Aorta (tissue), 5 donors: ENCODE measurements at places on chromosomes 5 and 9. TPM values are rescaled to one million over a fixed set of nuclear protein-coding genes. Genes with fewer than 3 reads are reported as not detected.

DNA sequence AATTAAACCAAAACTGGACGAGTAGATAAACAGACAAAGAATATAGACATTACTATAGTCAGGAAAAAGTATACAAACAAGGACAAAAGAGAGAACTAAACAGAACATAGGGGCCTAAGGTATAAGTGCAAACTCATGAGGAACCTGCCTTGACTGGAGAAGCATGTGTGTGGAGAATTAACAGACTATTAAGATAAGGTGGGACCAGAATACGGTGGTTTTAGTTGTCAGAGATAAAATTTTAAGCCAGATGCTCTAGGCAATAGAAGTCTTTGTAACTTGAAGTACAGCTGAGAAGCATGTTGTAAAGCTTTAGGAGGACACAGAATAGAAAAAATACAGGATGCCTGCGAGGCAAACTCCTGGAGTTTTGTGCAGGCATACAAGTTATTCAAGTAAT, 707.1 kb downstream of the PTPRD start:
- DNase-seq: no peak

- DNase-seq: peak; percentile 37
Observed at GRCh38 chr5:173302546-173303155, 25.6 kb downstream of the STC2 start.

Gene TMEM174
- total RNA-seq: not detected

GRCh38 chr5:115686738-115687074, 60.9 kb upstream of the TMED7 start:
- no peak for DNase-seq

GRCh38 chr5:11822598-11822997, 81.6 kb downstream of the CTNND2 start:
- DNase-seq: no peak

Gene PDE8B
- total RNA-seq: 42.6 TPM

GRCh38 chr5:107104040-107104995, 566.4 kb downstream of the EFNA5 start:
- no peak for DNase-seq

Gene PCDHGB5
- total RNA-seq: 11.7 TPM

- DNase-seq: no peak
Observed at GRCh38 chr5:50463047-50463446, 22.0 kb upstream of the EMB start.

GRCh38 chr5:95936812-95937397, 24.7 kb downstream of the ELL2 start:
- no peak for DNase-seq

Gene FBP2
- total RNA-seq: not detected

- DNase-seq: no peak
Observed at GRCh38 chr5:41507501-41507900, 2.9 kb downstream of the PLCXD3 start.

DNA sequence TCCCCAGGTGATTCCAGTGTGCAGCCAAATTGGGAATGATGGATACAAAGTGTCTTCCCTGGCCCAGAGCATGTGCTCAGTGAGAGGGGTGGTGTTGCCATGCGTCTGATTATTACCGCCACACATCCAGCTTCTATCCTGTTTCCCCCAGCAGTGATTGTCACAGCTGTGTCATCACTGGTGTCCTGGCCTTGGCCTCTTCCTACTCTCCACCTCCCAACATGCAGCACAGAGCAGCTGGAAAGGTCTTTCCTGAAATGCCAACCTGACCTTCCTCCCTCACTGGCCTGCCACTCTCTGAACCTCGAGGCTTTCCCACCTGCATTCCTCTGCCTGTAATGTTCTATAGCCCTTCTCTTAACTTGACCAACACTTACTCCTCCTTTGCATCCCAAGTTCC, 60.0 kb downstream of the TMOD1 start:
- DNase-seq: no peak

GRCh38 chr5:66993882-66994281, 202.7 kb downstream of the CD180 start:
- no peak for DNase-seq

DNA sequence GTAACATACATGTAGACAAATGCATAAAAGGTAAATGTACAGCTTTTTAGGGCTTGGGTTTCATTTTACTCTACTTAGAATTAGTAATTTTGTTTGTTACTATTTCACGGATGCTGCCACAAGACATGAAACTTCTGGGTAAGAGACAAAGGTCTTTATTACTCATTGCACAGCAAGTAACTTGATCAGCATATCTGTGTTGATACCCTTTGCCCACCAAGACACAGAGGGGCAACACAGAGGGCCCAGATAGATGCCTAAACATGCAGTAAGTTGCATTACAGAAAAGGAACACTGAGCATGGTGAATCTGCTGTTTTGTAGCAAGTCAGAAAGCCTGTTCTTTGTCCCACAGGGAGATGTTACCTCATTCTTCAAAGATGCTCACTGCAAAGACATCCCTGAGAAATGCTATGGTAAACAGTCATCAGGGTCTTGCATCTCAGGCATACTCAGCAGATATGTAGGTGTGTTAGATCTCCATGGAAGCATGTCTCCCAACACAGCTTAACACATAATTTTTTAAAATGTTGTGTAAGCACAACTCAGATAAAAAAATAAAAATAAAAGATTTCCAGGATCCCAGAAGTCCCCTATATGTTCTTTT, 10.3 kb downstream of the ITGA2 start:
- DNase-seq: no peak

Gene ADGRV1
- total RNA-seq: 0.36 TPM

DNA sequence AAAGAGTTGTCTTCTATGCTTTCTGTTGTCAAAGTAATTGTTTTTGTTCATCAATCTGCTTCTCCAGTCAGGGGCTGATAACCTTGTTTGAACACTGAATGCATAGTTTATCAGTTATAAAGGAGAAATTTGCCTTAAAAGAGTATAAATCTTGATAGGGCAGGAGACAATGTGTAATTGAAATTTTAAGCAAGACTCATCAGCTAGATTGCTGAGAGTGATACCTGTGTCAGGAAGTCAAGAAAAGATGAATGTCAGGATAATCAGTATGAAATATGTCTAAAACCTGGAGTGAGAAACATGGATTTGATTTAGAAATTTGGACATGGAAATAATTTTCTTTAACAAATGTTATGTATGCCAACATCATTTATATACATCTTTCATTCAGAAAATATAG, 1258.1 kb downstream of the EFNA5 start:
- DNase-seq: no peak

DNA sequence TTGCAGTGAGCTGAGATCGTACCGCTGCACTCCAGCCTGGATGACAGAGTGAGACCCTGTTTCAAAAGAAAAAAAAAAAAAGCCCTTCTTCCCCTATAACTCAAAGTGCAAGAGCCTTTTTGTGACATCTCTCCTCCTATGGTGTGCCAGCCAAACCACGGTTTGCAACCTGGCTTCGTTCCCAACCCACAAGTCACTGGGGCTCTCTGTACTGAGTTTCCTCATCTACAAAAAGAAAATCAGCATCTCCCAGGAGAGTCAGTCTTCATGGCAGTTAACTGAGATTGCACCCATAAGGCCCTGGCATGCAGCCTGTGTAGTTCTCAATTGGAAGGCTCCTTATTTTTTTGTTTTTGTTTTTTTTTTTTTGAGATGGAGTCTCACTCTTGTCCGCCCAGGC, 14.8 kb downstream of the ODF2 start:
- DNase-seq: peak; percentile 65

DNA sequence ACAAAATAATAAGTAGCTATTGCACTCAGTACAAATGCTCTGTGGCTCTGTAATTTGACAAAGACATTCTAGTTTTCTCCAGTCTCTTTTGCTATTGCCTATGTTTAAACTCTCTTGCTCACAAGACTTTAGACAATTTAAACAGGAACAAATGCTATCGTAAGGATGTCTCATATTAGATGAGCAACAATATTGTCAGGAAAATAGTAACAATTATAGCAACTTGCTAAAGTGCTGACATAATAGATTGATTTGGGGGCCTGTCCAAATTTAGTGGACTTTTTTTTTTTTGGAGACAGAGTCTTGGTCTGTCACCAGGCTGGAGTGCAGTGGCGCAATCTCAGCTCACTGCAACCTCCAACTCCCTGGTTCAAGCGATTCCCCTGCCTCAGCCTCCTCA, 11.8 kb downstream of the KIF2A start:
- no peak for DNase-seq

- DNase-seq: no peak
Observed at GRCh38 chr9:88007291-88007650, 32.9 kb upstream of the CDK20 start.

DNA sequence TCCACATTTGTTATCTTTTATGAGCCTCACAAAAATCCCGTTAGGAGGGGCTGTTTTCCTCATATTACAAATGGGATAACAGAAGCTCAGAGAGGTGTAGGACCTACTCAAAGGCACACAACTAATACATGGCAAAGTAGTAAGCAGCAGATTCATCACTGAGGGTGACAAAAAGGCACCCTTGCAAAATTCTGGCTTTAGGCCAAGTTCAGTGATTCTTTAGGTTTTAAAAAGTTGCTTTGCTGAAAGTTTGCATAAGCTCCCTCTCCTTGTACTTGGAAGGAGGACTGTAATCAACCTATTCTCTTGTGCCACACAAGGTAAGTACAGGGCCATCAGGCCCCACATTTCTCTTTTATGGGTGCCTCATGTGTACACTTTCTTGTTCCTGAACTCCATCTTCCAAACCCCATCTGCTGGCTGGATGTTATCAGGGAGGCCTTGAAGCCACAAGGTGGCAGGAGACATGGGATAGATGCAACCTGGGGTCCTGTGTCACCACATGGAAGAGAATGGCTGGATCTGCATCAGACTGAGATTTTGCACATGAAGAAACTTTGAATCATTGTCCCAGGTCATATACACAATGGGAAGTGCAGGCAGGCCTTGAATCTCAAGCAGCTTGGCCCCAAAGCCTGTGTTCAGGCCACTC, 311.6 kb downstream of the MSX2 start:
- no peak for DNase-seq

Gene GABRG2
- not detected for total RNA-seq

Gene TENT4A
- total RNA-seq: 37.0 TPM

Gene GRXCR2
- total RNA-seq: not detected

Gene INSL6
- total RNA-seq: not detected

DNA sequence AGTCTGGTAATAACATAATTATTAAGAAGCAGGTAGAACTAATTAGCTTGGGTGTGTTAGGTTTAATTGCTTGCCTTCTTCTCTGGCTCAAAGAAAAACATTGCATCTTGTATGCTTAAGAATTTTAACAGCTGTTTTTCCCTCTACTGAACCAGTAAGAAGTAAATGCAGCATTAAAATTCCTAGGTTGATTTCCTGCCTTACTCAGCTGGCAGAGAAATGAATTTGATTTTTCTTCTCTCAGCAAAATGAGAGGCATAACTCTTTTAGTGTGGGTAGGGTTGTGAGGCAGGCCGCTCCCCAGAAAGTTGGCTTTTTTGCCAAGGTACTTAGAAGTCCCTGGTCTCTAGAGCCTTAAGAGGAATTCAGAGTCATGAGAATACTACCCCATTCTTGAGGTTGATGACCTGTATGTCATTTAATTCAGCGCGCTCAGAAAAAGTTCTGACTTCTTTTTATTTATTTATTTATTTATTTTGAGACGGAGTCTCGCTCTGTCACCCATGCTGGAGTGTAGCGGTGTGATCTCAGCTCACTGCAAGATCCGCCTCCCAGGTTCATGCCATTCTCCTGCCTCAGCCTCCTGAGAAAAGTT, 302.6 kb downstream of the ARHGEF28 start:
- no peak for DNase-seq

GRCh38 chr9:13263511-13263910, 16.0 kb downstream of the MPDZ start:
- DNase-seq: no peak

- no peak for DNase-seq
Observed at GRCh38 chr9:70491426-70492318, 77.2 kb upstream of the KLF9 start.

Gene TEX48
- total RNA-seq: not detected

- DNase-seq: no peak
Observed at GRCh38 chr9:136222906-136223285, 18.0 kb upstream of the LHX3 start.

DNA sequence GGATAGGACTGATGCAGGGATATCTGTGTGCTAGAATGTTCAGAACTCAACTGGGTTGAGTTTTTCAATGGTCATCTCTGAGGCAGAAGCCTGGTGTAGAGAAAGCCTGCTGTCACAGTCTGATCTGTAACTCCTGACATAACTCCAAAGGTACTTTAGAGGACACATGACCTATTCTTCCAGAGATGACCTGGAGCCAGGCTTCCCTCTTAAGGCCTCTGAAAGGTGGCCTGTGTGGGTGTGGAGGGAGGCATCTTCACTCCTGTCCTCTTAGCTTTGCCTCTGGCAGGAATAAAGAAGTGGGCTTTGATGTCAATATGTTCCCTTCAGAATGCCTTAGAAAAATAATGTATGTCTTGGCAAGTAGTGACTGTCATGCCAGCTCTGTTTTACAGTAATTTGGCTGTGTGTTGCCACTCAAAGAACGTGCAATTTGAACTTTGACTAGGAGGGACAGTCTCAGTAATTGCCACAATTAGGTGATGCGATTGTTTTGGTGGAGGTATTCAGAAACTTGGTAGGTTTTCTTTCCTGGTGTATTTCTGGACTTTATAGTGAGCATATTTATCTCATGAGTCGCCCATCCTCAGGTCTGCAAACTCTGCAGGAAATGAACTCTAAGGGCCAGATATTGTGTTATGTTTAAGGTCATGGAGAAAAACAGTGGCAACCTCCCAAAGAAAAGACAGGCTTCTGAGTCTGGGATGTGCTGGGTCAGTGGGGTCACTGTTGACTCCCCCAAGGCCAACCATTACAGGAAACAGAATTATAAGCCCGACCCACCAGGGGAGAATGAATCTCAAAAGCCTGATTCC, 3.2 kb upstream of the C5orf63 start:
- DNase-seq: no peak

DNA sequence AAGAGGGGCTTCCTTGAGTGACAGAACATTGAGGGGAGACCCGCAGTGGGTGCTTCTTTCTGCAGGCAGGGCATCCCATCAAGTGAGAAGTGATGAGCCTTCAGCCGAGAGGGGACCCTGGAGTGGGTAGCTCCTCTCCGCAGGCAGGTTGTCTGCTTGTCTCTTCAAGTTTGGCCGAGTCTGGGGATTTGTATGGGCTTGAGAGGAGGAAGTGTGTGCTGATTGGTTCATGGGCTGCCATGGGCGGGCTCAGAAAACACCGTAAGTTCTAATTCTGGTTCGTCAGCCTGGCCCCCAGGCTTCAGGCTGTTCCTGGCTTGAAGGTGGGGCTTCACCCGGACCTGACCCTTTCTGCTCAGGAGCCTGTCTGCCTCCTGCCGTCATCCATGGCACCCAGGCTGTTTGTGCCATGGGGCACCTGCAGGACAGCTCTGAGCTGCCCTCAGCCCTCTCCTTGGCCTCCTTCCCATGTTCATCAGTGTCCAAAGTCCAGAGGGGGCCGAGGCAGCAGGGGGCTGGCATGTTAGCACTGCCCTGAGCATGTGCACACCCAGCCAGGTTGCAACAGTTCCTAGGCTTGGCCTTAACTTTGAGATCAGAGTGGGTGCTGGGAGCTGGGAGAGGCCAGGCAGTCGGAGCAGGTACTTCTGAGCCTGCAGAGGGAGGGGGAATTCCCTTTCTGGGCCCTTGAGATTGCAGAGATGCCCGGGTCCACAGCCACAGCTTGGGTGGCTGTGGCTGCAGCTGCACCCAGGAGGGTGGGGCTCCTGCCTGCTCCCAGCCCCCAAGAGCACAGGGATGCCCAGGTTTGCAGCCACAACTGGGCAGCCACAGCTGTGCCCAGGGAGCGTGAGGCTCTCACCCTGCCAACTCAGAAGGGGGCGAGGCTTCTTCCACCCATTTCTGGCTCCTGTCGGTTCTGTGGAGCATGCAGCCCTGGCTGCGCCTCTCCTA, 13.5 kb upstream of the DHFR start:
- no peak for DNase-seq

GRCh38 chr5:166058660-166059059, 2232.8 kb upstream of the WWC1 start:
- DNase-seq: no peak

Gene KCNV2
- total RNA-seq: not detected
